ENCODE measurements at places on chromosomes 7 and 10. TPM values are rescaled to one million over a fixed set of nuclear protein-coding genes. Genes with fewer than 3 reads are reported as not detected.

GRCh38 chr7:90910136-90910535 lies 314.0 kb downstream of the CDK14 start:
- no peak for DNase-seq

DNA sequence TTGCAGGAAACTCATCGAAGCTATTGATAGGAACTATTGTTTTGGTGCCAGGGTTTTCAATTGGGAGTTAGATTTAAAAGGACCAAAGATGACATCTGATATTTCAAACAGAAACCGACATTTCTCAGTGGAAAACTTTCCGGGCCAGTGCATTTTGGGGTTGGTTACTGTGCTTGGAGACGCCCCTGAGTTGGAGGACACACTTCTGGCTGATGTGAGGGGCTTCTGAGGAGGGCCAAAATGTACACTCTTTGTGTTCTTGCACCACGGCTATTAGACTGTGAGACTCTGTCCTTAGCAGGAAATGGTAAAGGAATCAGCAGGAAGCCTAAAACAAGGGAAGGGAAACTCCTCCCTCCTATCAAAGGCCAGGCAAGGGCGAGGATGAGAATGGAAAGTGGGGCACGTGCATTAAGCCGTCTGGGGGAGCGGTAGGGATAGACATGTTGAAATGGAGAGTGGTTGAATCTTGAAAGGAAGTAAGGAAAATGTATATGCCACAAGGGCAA lies 1.8 kb upstream of the SRGN start:
- peak; percentile 26 for DNase-seq

- DNase-seq = no peak
Observed at GRCh38 chr7:117858712-117859111, 14.5 kb downstream of the CTTNBP2 start.

- no peak for DNase-seq
Observed at GRCh38 chr7:45082031-45082830, 6.5 kb downstream of the NACAD start.

DNA sequence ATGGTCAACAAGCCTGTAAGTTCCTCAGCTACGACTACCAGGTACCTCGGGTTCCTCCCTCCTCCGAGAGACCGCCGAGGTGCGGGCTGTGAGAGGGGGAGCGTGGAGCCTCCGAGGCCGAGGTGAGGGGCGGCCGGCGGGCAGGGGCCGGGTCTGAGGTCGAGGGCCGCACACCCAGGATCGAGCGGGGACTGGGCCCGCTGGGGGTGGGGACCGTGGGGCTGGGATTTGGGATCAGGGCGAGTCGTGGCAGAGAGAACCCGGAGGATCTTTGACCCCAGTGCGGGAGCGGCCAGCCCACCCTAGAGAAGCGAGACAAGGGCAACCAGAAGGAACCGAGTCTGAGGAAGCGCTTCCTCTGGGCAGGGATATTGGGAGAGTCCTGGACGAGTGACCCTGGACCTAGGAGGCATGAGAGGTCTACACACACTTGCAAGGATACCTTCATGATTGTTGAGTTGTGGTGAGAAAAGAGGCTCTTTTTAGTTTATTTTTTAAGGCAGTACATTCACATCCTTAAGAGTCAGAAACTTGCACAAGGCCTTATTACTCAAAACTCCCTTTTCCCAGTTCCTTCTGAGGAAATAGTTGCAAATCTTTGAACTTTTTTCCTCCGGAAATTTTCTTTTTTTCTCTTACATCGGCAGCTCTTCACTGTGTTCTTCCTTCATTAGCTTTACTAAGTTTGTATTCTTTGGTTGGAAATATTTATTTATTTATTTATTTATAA lies 395 bp downstream of the ZNF487 start:
- no peak for DNase-seq

GRCh38 chr10:103197174-103197573 lies 4.1 kb upstream of the NT5C2 start:
- DNase-seq = no peak

Gene SLC13A1
- total RNA-seq = not detected

DNA sequence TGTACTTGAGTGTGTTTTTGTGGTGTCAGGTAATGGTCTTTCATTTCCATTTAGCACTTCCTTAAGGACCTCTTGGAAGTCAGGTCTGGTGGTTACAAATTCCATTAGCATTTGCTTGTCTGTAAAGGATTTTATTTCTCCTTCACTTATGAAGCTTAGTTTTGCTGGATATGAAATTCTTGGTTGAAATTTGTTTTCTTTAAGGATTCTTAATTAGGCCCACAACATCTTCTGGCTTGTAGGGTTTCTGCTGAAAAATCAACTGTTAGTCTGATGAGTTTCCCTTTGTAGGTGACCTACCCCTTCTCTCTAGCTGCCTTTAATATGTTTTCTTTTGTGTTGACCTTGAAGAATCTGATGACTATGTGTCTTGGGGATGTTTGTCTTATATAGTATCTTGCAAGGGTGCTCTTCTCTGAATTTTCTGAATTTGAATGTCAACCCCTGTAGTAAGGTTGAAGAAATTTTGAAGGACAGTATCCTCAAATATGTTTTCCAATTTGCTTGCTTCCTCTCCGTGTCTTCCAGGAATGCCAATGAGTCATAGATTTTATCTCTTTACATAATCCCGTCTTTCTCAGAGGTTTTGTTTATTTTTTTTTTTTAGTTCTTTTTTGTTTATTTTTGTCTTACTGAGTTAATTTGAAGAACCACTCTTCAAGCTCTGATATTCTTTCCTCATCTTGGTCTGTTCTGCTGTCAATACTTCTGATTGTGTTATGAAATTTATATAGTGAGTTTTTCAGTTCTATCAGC lies 70.2 kb downstream of the SLC39A12 start:
- no peak for DNase-seq

GRCh38 chr7:130189343-130189742 lies 15.9 kb downstream of the TMEM209 start:
- no peak for DNase-seq

Gene LRRC18
- total RNA-seq = not detected

Gene SMKR1
- total RNA-seq = not detected

Gene TFR2
- 1.0 TPM for total RNA-seq

DNA sequence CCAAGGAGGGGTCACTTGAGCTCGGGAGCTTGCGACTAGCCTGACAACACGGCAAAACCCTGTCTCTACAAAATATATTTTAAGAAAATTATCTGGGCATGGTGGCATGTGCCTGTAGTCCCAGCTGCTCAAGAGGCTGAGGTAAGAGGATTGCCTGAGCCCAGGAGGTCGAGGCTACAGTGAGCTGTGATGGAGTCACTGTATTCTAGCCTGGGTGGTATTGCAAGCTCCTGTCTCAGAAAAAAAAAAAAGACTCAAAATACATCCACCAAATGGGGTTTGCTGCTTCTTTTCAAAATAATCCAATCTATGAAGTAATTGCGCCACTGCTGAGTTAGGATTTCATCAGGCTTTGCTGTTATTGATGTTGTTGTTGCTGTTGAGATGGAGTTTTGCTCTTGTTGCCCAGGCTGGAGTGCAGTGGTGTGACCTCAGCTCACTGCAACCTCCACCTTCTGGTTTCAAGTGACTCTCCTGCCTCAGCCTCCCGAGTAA lies 11.1 kb upstream of the VIM start:
- no peak for DNase-seq

GRCh38 chr10:98533746-98534445 lies 87.2 kb upstream of the HPS1 start:
- DNase-seq = no peak

Gene ATOH7
- total RNA-seq = 0.23 TPM

GRCh38 chr7:17247357-17247756 lies 51.1 kb upstream of the AHR start:
- no peak for DNase-seq

DNA sequence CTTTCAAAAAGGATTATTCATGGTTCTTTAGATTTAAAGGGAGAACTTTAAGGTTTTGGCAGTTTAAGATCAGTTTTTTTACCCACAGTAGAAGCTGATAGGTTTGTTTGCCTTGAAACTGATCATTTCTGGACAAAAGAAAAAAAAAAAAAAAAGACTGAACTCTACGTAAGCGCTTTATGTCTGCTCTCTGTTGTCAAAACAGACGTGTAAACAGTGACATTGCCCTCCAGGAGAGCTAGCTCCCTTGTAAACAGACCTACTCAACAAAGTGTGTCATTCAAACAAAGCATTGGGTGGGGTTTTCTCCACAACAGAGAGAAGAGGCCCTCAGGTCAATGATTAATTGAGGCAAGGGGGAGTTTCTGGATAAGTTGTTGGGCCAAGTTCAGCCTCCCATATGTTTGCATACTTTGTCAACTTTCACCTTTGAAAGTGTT lies 568.1 kb upstream of the LRRN3 start:
- no peak for DNase-seq

DNA sequence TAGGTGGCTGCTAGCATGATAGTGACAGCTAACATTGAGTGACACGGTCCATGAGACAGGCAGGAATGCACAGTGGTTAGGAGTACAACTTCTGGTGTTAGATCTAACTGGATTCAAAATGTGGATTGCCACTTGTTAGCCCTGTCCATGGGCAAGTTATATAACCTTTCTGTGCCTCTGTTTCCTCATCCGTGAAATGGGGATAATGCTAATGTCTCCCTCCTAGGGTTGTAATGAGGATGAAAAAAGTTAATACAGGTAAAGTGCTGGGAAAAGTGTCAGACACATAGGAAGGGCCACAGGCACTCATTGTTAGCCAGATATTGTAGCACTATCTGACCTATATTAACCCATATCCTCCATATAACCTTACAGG lies 41.8 kb downstream of the TACR2 start:
- DNase-seq = no peak

Gene ELOVL3
- total RNA-seq = not detected

DNA sequence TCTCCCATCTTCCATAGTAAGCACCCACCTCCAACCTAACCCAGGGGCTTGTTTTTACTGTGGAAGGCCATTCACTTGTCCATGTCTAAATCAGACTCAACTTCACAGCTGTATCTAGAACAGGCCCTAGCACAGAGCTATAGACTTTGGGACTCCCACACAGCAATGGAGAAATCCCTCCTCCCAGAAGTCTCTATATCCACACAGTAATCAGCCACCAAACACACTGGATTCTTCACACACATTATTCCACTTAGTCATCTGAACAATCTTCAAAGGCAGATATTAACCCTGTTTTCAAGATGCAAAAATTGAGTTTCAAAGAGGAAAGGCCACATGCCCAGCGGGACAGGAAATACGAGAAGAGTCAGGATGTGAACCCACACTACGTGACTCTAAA lies 81.8 kb downstream of the MALSU1 start:
- DNase-seq = no peak

DNA sequence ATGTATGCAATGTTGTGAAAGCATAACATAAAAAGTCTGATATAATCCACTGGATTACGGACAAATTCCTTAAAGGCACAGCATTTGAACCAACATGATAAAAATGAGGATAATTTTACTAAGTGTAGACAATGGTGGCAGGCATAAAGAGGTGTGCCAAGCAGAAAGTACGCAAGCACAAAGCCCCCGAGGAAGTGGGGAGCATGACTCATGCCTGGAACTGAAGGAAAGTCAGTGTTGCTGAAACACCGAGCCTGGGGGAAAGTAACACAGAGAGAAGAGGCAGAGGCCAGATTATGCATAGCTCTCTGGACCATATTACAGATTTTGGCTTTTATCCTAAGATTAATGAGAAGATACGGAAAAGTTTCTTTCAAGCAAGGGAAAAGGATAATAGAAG lies 490.0 kb upstream of the PHF14 start:
- no peak for DNase-seq

DNA sequence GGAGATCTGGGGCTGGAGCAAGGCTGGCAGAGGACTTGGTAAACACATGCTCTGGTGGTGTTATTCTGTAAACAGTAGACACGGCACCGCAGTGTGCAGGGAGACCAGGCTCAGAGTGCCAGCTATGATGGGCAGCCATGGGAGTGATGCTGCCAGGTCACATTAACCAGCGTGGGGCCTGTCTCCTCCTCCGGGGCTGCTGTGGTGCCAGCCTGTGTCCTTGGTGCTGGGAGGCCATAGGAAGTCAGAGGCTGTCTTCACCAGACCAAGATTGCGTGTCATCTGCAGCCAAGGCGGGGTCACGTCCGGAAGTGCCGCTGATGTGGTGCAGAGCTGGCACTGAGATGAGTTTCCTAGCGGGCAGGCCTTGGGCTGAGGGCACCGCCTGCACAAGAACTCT lies 236.0 kb downstream of the GLRX3 start:
- DNase-seq = no peak

GRCh38 chr7:7181519-7182155 lies 707 bp upstream of the C1GALT1 start:
- peak; percentile 18 for DNase-seq

GRCh38 chr10:8405596-8405995 lies 351.1 kb downstream of the GATA3 start:
- DNase-seq = no peak

DNA sequence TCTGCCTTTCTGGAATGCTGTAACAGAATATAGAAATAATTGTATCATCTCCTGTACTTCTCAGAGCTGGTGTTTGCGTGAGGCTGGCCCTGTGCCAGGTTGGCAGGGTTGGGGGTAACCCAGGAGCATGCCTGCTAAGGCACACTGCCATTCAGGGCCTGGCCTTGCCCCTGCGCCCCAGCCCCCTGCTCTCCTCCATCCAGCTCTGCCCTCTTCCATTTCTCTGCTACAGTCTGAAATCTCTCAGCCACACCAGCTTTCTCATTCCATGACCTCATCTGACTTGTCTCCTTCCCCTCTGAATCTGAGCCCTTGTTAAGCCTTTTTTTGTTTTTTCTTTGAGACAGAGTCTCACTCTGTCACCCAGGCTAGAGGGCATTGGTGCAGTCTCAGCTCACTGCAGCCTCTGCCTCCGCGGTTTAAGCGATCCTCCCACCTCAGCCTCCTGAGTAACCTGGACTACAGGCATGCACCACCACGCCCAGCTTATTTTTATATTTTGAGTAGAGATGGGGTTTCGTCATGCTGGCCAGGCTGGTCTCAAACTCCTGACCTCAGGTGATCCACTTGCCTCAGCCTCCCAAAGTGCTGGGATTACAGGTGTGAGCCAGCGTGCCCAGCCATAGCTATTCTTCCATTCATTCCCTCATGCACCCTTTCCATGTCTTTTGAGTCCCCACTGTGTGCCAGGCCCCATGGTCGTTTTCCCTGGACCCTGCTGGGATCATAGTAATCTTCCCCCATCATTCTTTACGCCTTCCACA lies 206.8 kb downstream of the CUX1 start:
- no peak for DNase-seq

Gene ST8SIA6
- 1.7 TPM for total RNA-seq

GRCh38 chr10:123854003-123854402 lies 37.6 kb downstream of the CPXM2 start:
- DNase-seq = no peak

GRCh38 chr10:114915294-114915693 lies 22.7 kb upstream of the TRUB1 start:
- DNase-seq = no peak

Gene DGKI
- 0.69 TPM for total RNA-seq

DNA sequence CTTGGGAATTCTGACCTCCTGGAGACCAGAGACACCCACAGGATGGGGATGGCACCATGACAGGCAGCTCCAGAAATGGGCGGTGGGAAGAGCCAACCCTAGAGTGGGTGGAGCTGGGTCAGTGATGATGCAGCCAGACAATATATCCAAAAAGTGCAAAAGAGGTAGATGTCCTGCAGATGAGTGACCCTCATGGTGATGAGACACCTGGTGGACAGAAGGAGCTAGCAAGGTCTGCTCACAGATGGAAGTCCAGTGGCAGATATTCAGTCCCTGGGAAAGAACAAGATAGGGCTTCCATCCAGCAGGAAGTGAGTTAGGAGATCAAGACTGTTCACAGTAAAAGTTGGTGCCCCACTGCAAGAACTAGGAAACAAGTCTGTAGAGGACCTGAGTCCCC lies 19.2 kb upstream of the GRB10 start:
- no peak for DNase-seq

Data from endothelial cell (in vitro differentiated cells).